ENCODE measurements at places on chromosomes 7 and 10.

DNA sequence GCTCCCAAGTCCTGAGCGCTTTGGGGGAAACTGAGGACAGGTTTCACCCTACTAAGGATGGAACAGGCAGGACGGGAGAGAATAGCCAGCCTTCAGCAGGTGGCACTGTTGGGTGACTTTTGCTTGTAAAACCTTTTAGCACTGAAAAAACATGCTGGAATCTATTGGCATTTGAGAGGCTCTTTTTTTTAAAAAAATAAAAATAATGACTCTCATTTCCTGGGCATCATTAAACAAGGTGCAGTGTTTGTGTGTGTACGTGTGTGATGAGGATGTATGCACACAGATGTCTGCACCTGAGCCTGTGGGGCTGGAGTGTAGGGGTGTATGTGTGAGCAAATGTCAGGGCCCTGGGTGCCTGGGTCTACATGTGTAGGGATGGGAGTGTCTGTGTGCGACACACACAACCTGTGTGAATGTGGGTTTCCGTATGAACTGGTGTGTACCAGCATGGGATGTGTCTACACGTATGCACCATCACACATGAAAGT lies 177.9 kb downstream of the RPS24 start:
- no peak for DNase-seq

GRCh38 chr7:31735991-31736982 lies 49.3 kb downstream of the PPP1R17 start:
- peak; percentile 51 for DNase-seq

DNA sequence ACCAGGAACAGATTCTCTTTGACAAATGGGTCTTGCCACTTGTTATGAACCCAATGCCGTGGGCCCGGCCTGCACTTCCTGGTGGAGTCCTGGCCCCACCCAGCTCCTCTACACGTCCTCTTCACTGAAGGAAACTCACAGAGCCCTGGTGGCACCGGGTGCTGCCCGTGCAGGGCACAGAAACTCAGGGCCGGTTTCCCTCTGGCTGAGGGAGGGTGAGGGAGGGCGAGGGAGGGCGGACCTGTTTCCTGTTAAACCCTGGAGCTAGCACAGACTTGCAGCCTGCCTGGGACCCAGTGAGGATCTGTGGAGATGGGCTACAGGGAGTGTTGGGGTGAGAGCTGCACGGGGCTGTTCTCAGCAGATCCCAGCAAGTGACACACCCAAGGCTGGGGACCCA lies 596.3 kb downstream of the PTPRN2 start:
- DNase-seq = no peak

- DNase-seq = no peak
Observed at GRCh38 chr7:134823400-134823799, 44.0 kb downstream of the CALD1 start.

DNA sequence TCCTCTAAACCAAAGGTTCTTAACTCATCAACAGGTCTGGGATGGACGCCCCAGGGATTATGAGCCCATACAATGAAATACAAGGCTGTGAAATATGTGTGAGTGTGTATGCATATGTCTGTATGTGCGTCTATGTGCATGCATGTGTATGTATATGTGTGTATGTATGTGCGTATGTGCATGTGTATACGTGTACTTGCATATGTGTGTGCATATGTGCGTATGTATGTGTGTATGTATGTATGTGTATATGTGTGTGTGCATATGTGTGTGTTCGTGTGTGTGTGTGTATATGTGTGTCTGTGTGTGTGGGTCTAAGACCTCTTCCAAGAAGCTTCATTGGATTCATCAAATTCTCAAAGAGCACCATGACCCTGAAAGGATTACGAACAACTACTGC lies 112.3 kb downstream of the SFMBT2 start:
- DNase-seq = no peak

Measured in cerebellar nuclear complex (tissue), 1 donor.